ENCODE measurements at places on chromosomes 6 and 20.

DNA sequence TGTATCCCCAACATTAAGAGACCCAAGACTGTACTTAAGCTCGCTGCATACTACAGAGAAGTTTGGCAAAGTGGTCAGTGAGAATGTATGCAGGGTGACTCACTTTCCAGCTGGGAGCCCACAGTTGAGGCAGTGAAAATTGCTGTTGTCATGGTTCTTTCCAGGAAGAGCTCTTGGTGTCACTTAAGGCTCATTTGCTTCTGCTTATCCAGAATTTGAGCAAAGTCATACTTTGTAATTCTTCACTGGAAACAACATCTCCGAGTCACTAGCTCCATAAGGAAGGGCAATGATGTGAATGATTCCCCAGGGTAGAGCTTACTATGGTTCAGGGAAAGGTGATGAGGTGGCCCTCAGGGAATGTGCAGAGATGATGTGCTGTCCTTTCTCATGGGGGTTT lies 65.4 kb upstream of the FBXL4 start:
- no peak for DNase-seq

DNA sequence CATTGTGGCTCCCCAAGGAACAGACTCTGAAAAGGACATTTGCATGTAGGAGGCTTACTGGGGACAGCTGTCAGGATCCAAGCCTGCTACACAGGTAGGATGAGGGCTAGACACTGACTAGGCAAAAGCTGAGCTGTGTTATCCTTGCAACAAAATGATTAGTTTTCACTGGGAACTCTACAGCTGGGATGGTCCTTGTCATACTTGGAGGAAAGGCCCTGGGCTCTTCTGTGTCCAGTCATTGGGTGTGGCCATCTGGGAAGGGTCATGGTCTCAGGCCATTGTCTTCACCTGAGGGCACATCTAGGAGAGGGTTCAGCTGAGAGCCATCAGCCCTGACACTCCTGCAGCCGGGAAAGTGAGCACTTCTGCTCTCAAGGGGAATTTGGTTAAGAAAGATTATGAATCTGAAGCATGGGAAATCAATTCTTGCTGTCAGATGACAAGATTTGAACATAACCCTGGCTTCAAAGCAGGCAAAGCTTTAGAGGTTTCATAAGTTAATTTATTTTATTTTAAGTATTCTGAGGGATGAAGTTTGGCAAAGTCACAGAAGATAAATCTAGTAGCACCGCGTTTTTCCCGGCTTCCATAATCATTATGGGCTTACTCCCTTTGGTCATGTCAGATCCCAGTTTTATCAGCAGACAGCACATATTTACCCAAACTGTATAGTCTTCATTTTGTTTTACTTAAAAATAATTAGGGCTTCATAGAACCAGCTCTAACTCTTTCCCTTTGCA lies 78.4 kb upstream of the SLC22A23 start:
- no peak for DNase-seq

DNA sequence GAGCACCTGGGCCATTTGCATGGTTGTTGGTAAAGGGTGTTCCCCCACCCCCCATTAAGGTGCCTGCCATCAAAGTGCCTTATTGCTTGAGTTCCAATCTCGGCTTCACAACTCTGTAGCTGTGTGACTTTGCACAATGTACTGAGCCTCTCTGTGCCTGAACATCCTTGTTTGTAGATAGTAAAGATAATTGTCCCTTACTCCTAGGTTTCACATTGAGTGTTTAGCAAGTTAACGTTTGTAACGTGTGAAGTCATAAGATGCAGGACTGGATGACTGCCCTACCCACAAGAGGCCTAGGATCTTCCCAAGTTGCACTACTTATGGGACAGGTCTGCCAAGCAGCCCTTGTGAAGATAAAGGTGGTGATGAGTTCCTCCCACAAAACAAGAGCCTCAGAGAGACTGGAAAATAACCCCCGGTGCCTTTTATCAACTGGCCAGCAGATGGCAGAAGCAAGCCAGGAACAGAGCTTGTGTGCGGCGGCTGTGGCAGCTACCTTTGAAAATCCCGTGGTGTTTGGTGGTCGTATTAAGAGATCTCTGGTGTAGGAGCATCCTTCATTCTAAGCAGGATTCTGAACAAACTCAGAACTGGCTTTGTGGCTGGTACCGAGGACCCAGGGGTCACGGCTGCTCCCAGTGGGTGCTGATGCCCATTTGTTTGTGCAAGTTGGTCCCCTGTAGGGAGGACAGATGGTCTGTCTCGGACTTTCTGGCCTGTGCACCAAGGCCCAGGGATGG lies 99.1 kb downstream of the CDH26 start:
- peak; percentile 62 for DNase-seq

DNA sequence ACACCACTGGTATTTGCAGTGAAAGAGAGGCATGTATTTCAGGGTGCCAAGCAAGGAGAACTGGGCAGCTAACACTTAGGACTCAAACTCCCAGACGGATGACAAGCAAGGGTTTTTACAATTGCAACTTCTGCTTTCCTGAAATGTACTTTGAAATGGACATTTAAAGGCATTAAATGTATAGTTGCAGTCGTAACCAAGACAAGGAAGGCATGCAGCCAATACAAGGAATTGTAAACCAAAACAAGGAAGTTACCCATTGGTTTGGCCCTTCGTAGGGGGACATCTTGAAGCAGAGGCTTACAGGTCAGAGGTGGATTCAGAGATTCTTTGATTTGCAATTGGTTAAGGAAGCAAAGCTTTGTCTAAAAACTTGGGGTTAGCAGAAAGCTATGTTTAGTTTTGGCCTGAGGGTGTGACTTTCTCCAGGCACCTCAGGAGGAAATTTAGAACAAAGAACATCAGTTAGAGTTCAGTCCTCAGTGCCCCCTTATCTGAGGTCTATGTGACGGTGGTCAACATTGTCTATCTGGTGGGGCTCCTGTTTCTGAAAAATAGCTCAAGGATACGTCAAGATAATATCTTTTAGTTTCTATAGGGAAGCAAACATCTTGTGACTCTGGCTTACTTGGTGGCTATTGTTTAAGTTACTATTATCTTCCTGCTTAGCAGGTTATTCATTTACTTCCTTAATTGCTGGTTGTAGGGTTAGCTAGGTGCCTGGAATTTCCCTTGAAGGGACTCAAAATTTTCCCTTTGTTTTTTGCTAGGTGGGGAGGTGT lies 266.0 kb downstream of the CD83 start:
- no peak for DNase-seq

DNA sequence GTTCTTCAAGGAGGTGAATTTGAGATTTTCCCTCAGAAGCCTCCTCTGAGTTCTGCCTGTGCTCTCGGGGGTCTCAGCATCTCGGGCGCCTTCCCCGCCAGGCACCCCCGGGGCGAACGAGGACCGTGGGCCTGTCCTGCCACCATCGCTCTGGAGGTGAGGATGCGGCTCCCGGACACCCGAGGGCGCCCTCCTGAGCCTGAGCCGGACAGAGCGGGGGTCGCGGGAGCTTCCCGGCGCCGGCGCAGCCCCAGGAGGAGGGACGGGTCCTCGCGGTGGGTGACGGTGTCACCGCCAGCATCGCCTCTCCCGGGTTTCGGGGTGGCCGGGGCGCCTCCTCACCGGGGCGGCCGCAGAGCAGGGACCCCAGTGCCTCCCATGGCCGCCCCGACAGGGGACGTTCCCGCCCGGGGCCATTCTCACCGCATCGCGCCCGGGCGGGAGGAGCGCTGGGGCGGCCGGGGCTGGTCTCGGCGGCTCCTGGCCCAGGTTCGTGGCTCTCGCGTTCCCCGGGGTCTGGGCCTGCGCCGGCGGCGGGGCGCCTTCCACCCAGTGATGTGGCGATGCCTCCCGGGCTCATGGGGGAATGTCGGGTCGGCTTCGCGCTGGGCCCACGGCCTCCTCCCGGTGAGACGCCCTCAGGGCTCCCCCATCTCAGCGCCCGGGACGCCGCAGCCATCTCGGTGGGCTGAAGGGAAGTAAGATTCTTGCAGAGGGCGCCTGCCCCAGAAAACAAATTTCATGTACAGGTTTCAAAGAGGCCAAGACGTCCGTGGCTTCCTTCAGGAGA lies 210.5 kb downstream of the ERMARD start:
- peak; percentile 40 for DNase-seq

DNA sequence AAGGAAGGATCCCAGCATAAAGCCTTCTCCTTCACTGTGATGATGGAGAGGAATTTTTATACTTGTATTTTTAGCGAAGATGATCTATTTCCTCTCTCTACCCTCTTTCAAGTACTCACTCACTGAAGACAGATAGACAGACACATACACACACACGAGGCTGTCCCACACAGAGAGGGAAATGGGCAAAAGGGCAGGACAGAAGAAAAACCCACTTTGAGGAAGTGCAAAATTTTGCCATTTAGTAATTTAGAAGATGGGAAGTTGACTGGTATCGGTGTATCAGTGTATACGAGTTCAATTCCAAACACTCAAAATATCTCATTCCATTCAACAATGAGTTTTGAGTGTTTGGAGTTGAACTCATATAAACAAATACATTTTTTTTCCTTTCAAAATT lies 30.9 kb downstream of the HEBP2 start:
- no peak for DNase-seq

- DNase-seq: no peak
Observed at GRCh38 chr6:18664401-18664800, 277.3 kb downstream of the RNF144B start.

DNA sequence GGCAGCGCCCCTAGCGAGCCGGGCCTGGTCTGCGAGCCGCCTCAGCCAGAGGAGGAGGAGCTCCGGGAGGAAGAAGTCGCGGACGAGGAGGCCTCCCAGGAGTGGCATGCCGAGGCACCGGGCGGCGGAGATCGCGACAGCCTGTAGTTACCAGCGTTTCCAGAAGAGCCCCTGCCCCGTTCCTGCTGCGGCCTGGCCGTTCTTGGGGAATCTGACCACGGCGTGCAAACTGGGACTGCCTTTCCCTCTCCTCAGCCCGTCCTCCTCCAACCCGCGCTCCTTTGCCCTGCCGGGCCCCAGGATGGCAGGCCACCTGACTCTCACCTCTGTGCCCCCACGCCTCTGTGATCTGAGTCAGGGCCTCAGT lies 802 bp downstream of the HDGFL1 start:
- no peak for DNase-seq

Measured in head of caudate nucleus (tissue), 42 donors.